ENCODE measurements at places on chromosomes 2 and 18.
A peak's percentile ranks its signal among the peaks of the same experiment; 100 is the strongest.

GRCh38 chr2:2266699-2267449, 64.2 kb downstream of the MYT1L start:
- no peak for DNase-seq

- DNase-seq = no peak
These were observed 396.6 kb upstream of the TRIB2 start for GRCh38 chr2:12320027-12320734.

GRCh38 chr2:190468814-190469569, 60.8 kb downstream of the MFSD6 start:
- no peak for DNase-seq

GRCh38 chr2:84302513-84303412, 156.3 kb downstream of the SUCLG1 start:
- peak; percentile 16 for DNase-seq

GRCh38 chr2:189959450-189959849, 103.1 kb downstream of the MSTN start:
- no peak for DNase-seq

DNA sequence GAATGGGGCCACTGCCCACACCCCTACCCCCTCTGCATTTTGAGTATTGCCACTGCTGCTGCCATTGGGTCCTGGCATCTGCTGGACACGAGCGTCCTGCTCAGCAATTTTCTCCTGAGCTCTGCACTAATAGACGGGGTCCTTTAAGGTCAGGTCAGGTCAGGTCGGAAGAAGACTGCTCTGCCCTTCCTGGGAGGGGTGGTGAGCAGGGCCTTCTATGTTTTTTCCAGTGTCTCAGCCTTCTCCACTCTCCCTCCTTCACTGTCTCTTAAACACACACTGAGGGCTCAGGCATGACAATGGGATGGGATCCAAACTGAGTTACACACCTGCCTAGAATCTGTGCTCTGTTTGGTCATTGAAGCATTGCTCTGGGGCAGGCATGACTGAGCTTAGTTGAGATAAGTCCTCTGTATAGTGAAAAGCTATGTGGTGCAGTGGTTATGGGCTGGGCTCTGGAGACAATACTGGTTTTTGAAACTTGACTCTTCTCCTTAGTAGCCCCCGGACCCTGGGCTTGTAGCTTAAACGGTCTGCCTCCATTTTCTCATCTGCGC, 10.6 kb downstream of the MYO1B start:
- no peak for DNase-seq

GRCh38 chr2:180219491-180219890, 212.4 kb upstream of the CWC22 start:
- DNase-seq = no peak

DNA sequence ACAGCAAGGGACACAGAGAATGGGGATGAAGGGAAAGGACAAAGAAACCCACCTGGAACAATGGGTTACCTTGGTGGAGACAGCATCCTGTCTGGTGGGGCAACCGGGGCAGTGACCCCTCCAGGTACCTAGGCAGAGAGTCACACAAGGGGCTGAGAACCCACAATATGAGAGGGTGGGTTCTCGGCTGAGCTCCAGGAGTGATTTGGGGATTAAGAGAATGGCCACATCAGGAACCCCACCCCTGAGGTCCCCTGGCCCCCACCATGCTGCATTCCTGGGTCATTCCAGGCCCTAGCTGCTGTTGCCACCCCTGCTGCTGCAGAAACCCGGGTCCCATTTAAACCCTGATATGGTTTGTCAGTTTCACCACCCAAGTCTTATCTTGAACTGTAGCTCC, 172.3 kb downstream of the RTP5 start:
- no peak for DNase-seq

DNA sequence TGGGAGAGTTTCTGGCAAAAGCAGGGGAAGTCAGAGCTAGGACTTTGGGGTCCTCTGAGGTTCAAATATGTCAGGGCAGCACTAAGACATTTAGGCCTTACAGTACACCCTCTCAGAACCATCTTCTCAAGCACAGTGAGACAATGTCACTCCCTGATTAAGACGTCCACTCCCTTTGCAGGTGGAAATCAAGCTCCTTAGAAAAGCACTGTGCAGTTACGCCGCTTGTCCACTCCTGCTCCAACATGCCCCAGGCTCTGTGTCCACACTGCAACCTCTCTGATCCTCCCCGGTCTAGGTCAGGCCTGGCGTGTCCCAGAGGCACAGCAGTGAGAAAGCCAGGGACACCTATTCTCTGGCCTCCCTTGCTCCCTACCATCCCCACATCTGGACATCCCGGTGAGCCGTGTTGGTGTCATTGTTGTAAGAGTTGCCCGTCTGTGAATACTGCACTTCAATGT, 528.6 kb upstream of the ID2 start:
- DNase-seq = no peak

DNA sequence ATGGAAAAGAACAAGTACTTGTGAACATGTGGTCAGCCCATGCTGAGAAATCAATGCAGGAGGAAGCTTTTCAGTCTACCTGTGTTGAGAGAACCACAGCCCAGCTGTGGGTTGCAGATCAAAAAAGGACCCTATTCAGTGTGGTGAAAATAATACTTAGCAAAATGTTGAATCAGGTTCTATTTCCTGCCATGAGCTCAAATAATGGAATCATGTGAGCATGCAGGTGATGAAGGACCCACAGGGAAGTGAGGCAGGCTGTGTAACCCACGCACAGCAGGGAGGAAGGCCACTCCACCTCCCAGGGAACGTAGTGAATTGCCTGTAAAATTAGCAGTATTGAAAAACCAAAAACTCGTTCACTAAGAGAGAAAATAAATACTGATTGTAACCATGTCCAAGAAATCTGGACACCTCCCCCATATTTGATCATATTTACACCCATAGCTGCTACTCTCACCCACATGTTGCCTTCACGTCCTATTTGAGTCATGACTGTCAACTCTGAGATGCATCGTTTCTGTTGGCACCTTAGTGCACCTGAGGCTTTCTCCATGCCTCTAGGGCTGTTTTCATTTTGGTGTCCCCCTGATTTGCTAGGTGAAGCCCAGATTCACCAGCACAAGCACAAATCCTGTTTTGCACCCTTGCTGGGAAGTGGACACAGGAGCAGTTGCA, 20.5 kb upstream of the BCL2L11 start:
- no peak for DNase-seq

DNA sequence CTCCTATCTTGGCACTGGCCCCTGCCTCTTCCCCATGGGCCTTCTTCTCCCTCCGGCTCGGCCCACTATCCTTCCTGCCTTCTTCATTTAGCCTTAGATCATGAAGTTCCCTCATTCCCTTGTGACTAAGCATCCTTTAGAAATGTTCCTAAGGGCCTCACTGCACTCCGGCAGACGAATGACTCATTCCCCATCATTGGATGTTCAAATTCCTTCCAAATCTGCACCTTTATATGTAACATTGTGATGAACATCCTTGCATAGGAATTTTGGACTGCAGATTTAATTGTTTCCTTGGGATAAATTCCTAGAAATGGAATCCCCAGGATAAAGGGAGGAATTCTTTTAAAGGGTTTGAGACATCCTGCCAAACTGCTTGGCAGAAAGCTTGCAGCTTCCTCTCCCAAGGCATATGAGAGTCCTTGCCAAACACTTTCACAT, 19.0 kb downstream of the CRACDL start:
- DNase-seq = no peak

DNA sequence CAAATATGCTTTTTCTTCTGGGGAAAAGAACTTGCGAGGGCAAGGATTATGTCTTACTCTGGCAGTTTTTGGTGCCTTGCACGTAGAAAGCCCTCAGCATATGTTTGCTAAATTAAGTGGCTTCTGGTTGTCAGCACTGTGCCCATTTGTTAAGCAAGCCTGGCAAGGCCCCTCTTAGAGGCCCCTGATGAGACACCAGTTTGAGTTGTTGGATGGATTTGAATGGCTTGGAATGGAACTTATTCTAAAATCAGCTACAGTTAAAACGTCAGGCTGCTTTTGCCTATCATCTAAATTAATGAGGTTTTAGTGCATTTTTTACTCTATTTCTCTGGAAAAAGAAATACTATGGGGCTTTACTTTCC, 28.2 kb downstream of the TMEM182 start:
- DNase-seq = no peak

DNA sequence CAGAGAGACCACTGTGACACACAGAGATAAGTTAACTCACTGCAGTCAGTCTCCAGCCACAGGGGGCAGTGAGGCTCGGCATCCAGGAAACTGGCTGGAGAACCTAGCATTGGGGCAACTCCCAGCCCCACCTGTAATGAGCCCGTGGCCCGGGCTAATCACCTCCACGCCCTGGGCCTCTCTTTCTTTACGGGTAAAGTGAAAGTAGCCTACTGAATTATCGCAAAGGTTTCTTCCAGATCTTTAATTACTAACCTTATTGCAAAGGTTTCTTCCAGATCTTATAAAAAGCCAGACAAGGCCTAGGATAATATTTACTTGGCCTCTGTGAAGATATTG, 45.7 kb upstream of the ACAA2 start:
- no peak for DNase-seq

GRCh38 chr2:155653176-155653575, 679.3 kb downstream of the NR4A2 start:
- DNase-seq = no peak

DNA sequence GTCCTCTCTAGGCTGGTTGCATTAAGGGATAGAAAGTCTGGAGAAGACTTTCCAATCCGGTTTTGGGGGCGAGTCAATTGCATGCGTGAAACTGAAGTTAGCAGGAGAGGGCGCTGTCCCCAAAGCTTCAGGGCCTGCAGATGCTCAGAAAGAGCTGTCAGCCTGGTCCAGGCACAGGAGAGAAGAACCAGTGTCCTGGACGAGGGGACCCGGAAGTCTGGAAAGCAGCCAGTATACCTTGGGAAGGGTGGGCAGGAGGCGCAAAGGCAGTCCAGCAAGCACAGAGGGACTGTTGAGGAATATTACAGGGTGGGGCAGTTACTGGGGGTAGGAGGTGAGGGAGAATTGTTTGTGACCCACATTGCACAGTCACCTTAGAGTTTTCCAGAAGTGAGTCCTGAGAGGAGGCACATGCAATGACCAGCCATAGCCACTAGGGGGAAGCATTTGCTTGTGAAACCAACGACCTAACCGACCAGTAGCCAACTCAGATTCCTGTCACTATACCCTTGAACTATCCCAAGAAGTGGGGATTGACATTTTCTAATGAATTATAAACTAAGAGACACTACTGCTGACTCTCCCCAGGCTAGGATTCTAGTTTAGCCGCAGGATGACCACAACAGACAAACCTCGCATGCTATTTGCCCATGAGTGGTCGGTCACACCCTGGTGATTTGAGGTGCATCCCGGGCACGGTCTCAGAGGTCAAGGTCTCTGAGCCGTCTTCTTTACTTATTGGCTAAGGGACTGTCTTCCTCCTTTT, 172.8 kb downstream of the RDH14 start:
- peak; percentile 15 for DNase-seq

GRCh38 chr18:9092665-9093064, 9.8 kb upstream of the NDUFV2 start:
- DNase-seq = no peak

DNA sequence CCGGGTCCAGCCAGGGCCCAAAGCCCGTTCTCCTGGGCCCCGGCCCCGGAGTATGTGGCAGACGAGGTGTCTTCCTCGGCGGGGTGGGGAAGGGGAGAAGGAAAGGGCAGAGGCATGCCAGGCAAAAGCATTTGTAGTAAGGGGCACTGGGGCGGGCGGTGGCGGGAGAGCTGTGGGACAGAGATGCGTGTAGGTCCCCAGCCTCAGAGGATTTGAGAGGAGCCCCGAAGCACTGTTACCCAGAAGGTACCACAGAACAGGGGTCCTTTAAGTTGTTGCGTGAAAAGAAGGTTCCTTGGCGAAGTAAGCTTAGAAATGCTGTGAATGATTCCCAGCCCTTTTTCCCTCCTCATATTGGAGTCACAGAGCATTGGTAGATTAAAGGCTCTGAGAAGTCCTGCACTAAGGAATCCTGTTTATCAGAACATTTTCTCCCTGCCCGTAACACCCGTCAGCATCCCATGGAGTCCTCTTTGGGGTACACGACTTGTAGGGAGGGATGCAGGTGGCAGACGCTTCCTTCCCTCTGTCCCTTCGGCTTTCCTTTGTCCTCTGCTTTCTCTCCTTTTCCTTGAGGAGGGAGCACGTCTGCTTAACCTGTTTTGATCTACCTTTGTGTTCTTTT, 12.5 kb downstream of the GAREM2 start:
- DNase-seq = no peak
